ENCODE measurements at places on chromosomes 12 and 14.

DNA sequence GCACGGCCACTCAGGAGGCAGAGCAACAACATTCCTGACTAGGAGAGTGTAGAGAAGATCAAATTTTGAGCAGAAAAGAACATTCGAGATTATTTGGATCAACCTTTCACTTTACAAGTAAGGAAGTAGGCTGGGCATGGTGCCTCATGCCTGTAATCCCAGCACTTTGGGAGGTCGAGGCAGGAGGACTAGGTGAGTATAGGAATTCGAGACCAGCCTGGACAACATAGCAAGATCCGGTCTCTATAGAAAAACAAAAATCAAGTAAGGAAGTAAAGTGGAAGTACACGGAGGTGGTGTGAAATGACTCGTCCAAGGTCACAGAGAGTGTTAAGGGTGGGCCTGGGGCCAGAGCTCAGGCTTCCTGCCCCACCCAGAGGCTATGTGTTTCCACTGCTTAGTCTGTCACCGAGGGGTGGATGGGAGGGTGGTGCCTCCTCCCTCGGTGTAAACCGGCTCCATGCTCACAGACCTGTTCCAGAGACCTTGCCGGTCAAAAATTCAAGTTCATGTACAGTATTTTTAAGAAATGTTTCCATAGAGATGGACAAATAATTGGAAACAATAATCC lies 51.9 kb downstream of the MAP1LC3B2 start:
- DNase-seq: no peak

- no peak for DNase-seq
These were observed 1.3 kb downstream of the TRAF3 start for GRCh38 chr14:102778338-102779083.

DNA sequence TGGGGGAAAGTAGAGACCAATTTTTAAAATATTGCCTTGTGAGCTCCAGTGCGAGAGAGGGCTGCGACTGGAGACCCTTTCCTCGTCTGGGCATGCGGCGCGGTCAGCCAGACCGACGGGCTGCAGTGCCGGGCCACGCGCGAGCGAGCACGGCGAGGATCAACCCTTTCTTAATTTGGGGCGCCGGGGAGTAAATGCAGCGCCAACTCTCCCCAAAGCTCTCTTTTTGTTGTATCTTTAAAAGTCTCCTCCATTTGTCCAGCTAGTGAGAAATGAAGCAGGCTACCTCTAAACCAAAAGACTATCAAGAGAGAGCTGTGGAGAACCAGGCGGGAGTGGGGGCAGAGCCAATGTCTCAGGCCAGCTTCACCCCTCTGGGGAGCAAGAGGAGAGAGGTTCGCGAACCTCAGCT lies 1.4 kb downstream of the SIX1 start:
- no peak for DNase-seq

DNA sequence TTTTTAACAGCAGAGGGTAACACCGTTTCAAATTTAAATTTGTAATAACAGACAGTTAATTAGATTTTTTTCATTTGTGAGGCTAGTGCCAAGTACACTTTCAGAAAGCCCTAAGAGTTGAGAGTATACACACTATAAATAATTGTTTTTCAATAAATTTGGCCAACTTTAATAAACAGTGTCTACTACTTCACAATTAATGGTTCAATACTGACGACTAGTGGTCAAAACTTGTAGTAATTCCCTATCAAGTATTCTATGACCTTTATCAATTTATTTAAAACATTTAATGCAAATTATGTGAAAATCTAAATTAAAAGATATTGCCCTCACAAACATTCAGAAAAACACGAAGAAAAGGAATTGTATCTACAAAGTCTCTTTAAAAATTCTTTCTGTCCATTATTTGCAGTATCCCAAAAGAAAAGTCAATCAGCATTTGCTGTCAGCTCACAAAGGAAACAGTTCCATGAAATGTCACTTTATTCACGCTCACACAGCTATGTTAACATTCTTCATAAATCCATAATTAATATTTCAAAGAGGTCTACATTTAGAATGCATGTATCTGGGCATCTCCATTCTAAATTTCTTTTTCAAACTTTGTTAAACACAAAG lies 91.2 kb downstream of the CEP128 start:
- no peak for DNase-seq

- no peak for DNase-seq
These were observed 8.1 kb upstream of the EIF2S3B start for GRCh38 chr12:10497602-10498001.

DNA sequence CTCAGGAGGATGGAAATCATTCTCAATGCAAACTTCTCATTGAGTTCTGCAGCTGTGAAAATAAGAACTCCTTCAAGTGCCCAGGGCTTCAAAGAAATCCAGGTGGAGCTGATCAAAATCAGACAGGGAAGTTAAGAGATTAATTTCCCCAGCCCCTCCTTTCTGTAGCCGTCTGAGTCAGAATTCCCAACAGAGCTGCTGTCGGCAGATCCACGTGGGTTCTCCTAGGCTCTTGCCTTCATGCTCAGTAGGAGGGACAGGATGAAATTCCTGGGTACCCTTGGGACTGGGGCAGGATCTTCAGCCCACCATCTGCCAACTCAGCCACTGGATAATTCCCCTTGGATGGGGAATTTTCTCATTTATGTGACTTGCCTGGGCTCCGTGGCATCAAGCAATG lies 13.3 kb downstream of the TGFB3 start:
- DNase-seq: no peak

DNA sequence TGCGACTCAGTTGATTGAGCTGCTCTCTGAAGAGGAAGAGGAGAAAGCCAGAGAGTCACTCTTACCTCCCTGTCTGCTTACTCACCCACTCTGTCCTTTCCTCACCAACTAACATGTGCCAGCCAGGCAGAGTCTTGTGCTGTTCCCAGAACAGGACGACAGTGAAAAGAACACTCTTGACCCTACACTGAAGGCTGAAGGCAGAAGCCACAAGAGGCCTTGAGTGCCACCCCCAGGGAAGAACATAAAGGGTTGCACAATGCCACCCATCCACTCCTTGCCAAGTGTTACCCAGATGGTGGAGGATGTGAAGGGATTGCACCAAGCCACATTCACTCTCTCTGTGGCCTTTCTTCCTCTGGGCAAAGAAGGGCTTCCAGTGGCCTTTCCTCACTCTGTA lies 12.8 kb downstream of the ABHD4 start:
- DNase-seq: no peak

GRCh38 chr14:70882776-70883492 lies 24.3 kb upstream of the PCNX1 start:
- no peak for DNase-seq

- DNase-seq: no peak
These were observed 6.3 kb downstream of the TESC start for GRCh38 chr12:117092886-117093285.

GRCh38 chr12:46627686-46628085 lies 198.1 kb downstream of the SLC38A4 start:
- DNase-seq: no peak

DNA sequence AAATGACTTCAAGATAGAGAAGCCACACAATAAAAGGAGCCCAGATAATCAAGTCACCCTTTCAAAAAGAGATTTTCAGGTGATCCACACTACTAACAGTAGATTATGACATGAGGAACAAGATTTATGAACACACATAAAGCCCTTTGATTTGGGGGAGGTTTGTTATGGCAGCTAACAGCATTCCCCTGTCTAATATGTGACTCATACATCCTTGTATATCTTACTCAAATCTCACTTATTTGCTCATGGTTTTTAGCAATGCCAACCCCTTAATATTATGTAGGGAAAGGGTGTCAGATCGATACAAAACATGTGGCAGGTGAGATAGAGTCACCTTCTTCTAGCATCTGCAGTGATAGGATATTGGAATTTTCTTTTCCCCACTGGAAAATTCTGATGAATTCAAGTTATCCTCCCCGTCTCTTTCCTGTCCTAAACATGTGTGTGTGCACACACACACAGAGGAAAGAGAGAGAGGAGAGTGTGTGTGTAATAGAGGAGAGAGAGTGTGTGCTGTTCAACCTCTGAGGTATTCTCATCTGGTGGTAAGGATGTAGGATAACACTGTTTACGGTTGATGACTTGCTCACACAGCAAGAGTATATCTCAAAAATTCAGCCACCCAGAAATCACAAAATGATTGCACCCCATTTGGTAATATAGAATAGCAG lies 319.9 kb downstream of the KCNC2 start:
- DNase-seq: no peak

DNA sequence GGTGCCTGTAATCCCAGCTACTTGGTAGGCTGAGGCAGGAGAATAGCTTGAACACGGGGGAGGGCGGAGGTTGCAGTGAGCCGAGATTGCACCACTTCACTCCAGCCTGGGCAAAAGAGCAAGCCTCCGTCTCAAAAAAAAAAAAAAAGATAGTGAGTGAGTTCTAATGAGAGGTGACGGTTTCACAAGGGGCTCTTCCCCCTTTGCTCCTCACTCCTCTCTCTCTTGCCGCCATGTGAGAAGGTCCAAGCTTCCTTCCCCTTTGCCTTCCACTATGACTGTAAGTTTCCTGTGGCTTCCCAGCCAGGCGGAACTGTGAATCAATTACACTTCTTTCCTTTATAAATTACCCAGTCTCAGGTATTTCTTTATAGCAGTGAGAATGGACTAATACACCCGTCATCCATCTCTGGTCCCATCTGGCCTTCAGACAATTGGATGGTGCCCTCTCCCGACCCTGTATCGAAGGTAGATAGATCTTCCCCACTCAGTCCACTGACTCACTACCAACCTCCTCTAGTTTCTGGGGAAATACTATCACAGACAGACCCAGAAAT lies 27.0 kb upstream of the RCOR1 start:
- DNase-seq: no peak

DNA sequence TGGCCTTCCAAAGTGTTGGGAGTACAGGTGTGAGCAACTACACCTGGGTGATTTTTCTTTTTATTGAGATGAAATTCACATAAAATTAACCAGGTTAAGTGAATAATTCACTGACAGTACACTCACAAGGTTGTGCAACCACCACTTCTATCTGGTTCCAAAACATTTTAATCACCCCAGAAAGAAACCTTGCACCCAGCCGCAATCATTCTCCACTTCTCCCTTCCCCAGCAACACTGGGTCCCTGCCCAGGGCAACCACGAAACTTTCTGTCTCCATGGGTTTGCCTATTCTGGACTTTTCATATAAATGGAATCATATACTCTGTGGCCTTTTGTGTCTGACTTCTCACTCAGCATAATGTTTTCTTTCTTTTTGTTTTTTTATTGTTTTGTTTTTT lies 26.3 kb upstream of the MLXIP start:
- DNase-seq: no peak

GRCh38 chr12:94244165-94245133 lies 96.1 kb downstream of the PLXNC1 start:
- no peak for DNase-seq

- DNase-seq: no peak
These were observed 89.8 kb downstream of the SYT10 start for GRCh38 chr12:33349791-33350190.

DNA sequence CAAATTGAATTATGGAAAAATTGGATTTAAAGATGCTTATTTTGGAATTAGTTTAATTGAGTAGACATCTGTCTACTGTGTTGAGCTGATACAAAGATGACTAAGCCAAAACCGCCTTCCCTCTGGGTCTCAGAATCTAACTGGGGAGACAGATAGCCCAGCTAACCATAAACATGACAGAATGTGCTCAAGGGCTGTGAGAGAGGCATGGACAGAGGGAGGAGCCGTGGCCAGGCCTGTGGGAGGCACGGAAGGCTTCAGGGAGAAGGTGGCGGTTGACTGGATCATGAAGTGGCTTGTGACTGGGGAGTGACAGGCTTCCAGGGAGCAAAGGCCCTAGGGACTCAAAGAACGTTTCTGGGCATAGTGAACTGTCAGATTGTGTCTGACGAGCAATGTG lies 74.6 kb downstream of the DACT1 start:
- no peak for DNase-seq

- DNase-seq: no peak
These were observed 16.7 kb upstream of the IFNG start for GRCh38 chr12:68176257-68176656.

DNA sequence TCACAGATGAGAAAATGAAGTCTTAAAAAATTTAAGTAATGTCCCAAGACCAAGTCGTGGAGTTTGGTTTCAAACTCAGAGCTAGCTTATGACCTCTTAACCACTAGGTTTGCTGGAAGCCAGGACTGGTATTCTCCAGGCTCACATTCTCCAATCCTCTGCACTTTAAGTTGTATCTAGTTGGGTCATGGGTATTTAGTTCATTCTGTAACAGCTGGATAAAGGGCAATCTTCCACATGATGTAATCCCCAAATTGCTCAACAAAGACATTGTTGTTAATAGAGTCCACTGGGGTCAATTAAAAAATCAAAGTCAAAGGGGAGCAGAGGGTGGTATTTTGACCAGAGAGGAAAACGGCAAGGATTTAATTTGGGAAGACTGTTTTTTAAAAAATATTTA lies 17.8 kb upstream of the GAS2L3 start:
- no peak for DNase-seq

DNA sequence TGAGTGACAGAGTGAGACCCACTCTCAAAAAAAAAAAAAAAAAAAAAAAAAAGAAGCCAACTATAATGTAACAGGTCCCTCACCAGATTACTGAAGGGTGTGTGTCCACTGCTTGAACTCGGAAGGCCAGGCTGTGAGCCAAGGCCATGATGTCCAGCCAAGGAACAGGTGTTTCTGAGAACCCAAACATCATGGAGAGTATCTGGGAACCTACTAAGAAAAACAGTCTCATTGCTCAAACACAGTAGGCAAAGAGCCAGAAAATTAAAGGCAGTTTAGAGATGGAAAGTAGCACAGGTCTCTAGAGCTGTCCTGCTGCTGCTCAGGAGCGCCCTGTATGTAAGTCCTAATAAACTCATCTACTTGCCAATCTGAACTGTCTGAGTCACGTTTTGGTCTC lies 12.5 kb upstream of the MAP4K5 start:
- DNase-seq: no peak

GRCh38 chr12:75553836-75554555 lies 42.6 kb upstream of the KRR1 start:
- no peak for DNase-seq

DNA sequence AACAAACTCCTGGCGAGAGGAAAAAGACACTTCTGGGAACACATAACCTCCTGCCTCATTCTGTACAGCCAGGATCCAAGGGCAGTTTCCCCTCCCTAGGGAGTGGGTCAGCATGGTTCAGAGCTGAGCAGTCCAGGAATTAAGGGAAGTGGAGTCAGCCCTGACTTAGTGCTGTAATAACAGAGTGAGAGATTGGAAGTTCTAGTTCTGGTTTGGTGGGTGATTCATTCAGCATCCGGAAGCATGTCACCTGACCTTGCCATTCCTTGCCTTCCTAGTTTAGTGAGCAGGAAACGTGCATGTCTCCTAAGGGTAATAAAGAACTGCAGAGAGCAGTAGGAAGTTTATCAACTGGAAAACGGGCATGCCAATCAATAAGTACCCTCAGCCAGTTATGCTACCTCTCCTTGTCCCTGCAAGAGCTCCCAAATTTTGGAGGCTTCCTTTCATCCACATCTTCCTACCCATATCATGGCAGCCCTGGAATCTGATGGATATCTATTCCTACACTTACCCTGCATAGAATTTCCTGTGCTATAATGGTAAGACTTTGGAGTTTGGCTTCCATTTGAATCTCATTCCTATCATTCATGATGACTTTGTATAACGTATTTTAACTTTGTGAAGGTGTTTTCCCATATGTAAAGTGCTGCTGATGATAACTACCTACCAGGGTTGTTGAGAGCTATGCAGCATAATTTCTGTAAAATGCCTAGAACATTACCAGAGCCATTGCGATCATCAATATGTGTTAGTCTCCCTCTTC lies 28.5 kb upstream of the MAGOHB start:
- DNase-seq: no peak

Data from Panc1 (cell line).